ENCODE measurements at places on chromosomes 4 and X.

GRCh38 chr4:121139533-121140222, 24.4 kb downstream of the TNIP3 start:
- no peak for DNase-seq

DNA sequence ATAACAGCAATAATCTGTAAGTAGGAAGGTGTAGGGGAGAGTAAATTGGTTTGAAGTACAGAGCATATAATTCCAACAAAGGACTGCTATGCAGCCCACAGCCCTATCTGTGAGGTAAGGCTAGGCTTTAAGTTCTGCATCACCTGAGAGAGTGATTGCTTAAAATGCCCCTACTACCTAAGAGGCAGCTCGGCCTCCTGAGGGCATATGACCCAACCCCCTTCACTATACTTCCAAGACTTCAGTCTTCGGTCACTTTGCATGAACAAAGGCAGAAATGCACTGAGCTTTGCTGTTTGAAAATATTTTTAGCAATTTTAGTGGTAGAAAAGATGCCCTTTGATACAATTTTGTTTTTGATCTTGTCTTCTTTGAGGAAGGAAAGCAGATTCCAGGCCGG, 4.9 kb upstream of the DDX3X start:
- DNase-seq: no peak

DNA sequence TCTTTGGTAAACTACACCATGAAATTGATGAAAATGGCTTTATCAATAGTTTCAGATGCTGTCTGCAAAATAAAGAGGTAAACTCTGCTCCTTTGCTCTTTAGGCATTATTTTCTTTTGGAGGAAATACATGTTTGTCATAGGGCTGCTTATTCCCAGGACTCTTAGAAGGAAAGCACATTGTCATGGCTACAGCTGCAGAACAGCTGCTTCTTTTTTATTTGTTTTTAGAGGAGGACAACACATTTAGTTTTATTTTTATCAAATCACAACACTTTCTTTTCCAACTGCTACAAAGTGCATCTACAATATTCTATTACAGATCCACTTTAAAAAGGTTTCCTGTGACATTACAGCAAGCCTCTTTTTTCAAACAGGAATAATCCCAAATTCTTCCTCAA, 12.7 kb upstream of the HPF1 start:
- DNase-seq: no peak

DNA sequence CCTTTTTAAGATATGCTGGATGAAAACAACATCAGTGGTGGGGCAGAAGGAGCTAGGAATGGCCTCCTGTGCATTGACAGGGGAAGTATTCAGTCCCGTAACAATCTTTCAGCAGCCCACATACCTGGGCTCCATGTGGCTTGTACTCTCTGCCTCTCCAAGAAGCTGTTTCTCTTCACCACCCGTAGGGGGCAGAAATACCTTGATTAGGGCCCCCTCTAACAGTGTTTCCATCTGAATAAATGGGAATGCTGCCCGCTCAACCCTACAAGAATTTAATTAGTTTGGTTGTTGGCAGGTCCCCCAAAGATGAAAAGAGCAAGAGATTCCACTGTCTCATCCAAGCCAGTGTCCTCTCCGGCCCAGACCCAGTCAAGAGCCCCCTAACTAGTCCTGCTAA, 155.2 kb downstream of the SMIM20 start:
- DNase-seq: no peak

- DNase-seq: no peak
Measured at GRCh38 chr4:20428436-20429160, 176.9 kb downstream of the SLIT2 start.

DNA sequence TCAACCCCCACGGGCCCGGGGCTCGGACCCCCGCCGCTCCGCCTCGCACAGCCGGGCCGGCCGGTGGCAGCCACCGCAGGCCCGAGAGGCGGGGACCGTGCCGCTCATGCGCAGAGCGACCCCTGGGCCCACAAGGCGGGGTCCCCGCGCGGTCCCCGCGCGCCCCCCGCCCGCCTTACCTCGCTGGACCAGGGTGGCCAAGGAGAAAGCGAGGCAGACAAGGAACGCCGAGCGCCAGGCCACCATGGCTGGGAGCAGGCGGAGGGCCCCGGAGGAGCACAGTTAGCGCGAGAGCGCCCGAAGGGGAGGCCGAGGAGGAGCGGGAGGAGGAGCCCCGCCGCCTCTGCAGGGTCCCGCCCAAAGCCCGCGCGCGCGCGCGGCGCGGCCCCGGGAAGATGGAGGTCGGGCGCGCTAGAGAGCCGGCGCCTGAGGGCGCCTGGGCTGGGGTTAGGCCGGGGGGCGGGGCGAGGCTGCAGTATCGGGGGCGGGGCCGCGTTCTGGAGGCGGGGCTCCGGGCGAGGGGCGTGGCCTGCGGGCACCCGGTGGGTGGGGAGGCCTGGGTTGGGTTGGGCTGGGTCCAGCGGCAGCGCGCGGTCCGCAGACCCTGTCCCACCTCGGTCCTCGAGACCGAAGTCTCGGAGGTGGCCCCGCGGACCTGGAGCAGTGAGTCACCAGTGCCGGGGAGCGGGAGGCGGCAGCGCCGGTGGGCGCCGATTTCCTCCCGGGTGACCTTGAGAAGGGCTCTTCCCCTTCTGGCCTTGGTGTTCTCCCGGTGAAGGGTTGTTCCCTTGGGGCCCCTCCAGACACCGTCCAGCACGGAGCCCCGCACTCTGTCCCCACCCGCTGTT, at the start of gene CD99L2:
TSS of gene CD99L2 (minus strand) at position 326 of the 848 bp plus-strand sequence. CDS start at position 246, 80 bp downstream.
- DNase-seq: peak; percentile 84

- no peak for DNase-seq
Measured at GRCh38 chrX:95057341-95057740, 1383.3 kb downstream of the FAM133A start.

- peak; percentile 63 for DNase-seq
Measured at GRCh38 chr4:159103384-159103990, 608 bp downstream of the RAPGEF2 start.

- DNase-seq: no peak
Measured at GRCh38 chr4:41887821-41888686, 47.2 kb upstream of the TMEM33 start.

DNA sequence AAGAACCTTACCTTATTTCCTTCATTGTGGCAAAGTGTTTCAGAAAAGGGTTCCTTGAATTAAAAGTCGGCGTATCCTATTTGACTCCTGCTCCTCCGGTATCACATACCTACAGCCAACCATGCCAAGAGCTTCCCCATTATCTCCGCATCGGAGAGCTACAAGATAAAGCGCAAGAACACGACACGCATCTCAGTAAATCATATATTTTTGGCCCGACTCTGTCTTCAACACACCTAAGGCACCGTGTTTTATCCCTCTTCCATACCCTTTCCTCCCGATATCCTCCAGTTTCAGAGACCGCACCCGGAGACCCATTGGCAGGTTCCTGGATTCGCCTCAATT, 497 bp upstream of the THAP9 start:
- DNase-seq: no peak

All from left colon (tissue), 2 donors.